Suppressor macrophage treated with lipopolysaccharide for 4 hours (primary cell): ENCODE measurements at places on chromosomes 13 and 19.

DNA sequence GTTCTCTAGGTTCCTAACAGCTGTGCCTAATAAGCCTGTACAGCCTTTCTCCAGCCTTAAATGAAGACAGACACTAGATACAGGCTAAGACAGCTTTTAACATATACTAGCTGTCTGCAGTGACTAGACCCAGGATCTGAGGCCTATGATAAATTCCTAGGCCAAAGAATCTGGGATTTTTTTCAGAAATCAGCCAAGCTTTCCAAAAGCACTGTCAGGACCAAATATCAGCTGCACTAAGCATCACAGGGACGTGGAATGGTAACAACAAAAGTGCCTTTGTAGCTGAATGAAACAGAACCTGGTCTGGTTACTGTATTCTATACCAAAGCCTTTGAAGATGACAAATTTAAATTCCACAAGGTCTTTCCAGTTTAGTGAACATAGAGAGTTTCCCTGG, 77.9 kb upstream of the DOCK9 start:
- no peak for DNase-seq

DNA sequence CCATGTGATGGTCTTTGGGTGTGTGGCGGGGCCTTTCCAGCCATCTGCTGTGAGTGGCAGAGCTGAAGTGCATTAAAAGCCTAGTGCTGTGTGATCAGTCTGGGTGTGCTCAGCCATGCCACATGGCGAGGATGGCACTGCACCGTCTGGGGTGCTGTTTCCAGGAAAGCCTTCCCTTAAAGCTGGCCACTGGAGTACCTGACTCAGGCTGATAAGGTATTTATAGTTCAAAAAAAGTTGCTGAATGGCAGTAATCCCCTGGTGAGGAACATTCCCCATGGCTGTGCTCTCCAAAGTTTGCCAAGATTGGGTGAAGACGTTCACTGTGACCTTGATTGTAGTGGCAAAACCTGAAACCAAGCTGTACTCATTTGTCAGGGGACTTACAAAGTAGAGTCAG, 6.0 kb downstream of the GPI start:
- DNase-seq: no peak

- DNase-seq: no peak
Measured at GRCh38 chr19:33102893-33103292, 21.9 kb downstream of the GPATCH1 start.

- no peak for DNase-seq
Measured at GRCh38 chr19:28285917-28286316, 927.0 kb downstream of the UQCRFS1 start.

DNA sequence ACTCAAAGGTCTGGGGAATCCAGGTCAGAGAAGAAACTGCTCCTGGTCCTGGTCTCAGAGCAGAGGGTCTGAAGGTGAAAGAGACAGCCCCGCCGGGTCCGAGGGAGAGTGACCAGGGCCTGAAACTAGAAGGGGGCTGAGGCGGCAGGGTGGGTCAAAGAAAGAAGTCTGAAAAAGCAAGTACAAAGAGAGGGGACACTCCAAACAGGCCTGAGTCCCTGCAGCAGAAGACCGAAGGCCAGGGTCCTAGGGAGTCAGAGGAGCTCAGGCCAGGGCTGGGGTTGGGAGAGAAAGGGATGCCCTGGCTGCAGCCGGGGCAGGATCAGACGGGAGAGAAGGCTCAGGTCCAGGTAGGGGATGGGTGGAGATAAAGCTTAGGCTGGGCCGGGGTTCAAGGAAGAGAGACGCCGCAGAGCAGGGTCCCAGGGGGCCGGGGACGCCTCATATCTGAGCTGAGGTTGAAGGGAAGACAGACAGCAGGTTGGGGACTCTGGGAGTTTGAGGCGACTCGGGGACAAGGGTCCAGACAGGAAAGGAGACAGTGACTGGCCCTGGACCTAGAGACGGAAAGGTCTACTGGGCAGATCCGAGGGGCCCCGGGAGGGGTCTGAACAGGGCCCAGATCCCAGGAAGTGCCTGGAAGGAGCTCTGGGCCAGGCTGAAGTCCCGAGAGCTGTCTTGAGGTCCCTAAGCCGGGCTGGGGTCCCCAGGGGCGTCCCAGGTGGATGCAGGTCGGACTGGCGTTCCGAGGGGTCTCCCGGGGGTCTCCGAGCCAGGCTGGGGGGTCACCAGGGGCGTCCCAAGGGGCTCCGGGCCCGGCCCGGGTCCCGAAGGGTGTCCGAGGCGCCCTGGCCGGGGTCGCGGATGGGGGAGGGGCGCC, 795 bp downstream of the MLLT1 start:
- DNase-seq: no peak

GRCh38 chr19:16435238-16435917, 36.4 kb downstream of the EPS15L1 start:
- DNase-seq: no peak

DNA sequence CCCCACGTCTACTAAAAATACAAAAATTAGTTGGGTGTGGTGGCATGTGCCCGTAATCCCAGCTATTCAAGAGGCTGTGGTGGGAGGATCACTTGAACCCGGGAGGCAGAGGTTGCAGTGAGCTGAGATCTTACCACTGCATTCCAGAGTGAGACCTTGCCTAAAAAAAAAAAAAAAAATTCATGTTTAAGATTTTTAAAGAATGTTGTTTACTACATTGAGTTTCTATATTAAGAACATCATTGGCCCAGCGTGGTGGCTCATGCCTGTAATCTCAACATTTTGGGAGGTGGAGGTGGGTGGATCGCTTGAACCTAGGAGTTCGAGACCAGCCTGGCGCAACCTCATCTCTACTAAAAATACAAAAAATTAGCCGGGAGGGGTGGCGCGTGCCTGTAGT, 31.9 kb upstream of the FLT1 start:
- no peak for DNase-seq

GRCh38 chr13:43000676-43001075, 8.6 kb upstream of the EPSTI1 start:
- no peak for DNase-seq

DNA sequence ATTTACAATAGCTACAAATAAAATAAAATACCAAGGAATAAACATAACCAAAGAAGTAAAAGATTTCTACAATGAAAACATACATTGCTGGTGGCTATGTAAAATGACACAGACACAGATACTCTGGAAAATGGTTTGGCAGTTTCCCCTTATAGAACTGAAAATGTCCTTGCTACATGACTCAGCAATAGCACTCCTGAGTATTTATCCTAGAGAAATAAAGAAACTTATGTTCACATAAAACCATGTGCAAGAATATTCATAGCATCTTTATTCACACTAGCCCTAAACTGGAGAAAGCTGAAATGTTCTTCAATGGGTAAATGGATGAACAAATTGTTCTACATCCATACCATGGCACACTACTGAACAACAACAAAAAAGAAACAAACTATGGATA, 100.2 kb upstream of the RFC3 start:
- peak; percentile 9 for DNase-seq

- peak; percentile 57 for DNase-seq
Measured at GRCh38 chr19:4690361-4690760, 20.2 kb upstream of the MYDGF start.

- DNase-seq: no peak
Measured at GRCh38 chr19:8030960-8031359, 21.6 kb upstream of the CCL25 start.

- no peak for DNase-seq
Measured at GRCh38 chr19:23799321-23799720, 40.6 kb upstream of the ZNF681 start.

DNA sequence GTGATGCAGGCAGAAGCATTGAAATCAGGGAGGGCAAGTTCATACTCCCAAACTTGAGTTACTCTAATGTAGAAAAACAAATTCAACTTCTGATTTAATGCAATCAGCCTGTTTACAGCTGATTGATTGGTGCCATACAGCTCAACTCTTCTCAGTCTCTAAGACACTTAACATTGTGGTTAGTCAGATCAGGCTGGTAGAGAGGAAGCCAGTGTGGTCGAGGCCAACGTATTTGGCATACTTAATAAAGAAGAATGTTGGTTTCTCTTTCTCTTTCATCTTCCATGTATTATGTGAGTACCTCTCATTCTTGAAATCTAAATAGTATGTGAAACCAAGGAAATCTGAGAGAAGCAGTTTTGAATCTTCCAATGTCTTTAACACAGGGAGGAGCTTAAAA, 255.0 kb upstream of the SLITRK1 start:
- peak; percentile 67 for DNase-seq

- DNase-seq: peak; percentile 98
Measured at GRCh38 chr19:2618611-2619010, 83.9 kb downstream of the GNG7 start.

GRCh38 chr13:69866555-69866954, 241.1 kb upstream of the ATXN8OS start:
- DNase-seq: no peak

GRCh38 chr13:97570442-97570841, 136.5 kb downstream of the RAP2A start:
- no peak for DNase-seq

GRCh38 chr13:65597839-65598818, 1632.0 kb downstream of the PCDH9 start:
- DNase-seq: no peak

DNA sequence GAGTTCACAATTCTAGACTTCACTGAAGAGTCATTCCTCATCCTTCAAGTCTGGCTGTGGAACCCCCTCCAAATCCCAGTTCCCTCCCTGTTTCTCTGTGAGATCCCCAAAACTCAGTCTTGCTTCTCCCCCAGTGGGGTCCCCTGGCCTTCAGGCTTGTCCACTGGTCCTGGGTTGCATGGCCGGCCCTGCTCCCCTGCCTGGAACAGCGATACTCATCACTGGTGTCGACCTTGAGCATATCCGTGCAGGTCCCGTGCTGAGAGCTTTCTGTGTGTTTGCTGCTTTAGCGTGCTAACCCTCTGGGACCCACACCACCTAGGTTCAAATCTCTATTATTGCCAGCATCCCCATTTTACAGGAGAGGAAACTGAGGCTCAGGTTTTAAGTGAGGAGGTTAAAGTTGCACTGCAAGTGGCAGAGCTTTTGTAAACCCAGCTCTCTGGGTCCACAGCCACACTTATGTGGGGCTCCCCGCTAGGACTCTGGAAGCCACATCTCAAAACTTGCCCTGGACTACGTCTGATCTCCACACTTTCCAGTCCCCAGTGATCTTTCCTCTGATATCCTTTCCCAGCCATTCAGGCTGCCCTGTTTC, 15.5 kb downstream of the LIPE start:
- DNase-seq: no peak

GRCh38 chr19:6412447-6413091, 12.0 kb downstream of the KHSRP start:
- DNase-seq: no peak

- DNase-seq: no peak
Measured at GRCh38 chr19:29371251-29372090, 154.3 kb upstream of the VSTM2B start.

DNA sequence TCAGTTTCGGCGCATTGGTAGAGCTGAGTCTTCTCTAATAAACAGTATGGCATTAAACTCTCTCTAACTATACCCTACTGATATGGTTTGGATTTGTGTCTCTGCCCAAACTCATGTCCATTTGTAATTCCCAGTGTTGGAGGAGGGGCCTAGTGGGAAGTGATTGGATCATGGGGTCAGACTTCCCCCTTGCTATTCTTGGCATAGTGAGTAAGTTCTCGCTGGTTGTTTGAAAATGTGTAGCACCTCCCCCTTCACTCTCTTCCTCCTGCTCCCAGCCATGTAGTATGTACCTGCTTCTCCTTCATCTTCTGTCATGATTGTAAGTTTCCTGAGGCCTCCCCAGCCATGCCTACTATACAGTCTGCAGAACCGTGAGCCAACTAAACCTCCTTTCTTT, 682.7 kb upstream of the ARGLU1 start:
- DNase-seq: no peak

GRCh38 chr19:55901369-55902079, 30.6 kb downstream of the NLRP13 start:
- no peak for DNase-seq

DNA sequence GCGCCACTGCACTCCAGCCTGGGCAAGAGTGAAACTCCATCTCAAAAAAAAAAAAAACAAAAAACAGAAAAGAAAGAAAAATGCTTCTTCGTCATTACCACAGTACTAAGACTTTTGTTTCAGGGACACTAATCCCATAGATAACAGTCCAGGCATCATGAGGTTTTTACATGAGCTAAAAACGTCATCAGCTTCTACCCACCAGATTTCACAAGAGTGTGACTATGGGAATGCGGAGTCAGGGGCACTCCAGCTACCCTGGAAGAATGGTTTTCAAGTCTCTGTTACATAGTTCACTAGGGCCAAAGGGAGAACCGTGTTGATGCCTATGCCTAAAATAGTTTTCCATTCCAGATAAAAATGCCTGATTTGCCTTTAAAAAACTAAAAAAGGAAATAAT, 33.2 kb downstream of the RAB20 start:
- peak; percentile 96 for DNase-seq

- no peak for DNase-seq
Measured at GRCh38 chr13:65875031-65875430, 1355.1 kb downstream of the PCDH9 start.

- no peak for DNase-seq
Measured at GRCh38 chr13:85997587-85997986, 198.4 kb upstream of the SLITRK6 start.

GRCh38 chr19:51318687-51319648, 7.5 kb downstream of the IGLON5 start:
- no peak for DNase-seq

GRCh38 chr13:43391036-43391435, 367.6 kb downstream of the DNAJC15 start:
- peak; percentile 32 for DNase-seq

GRCh38 chr19:11453468-11454341, 18.3 kb downstream of the PRKCSH start:
- no peak for DNase-seq
